ENCODE measurements at places on chromosomes 16 and 17.

GRCh38 chr17:48728232-48729231 lies at the start of gene HOXB13:
TSS of gene HOXB13 (minus strand) at chr17:48728750. CDS start at chr17:48728593, 157 bp downstream.
- peak; percentile 50 for DNase-seq

DNA sequence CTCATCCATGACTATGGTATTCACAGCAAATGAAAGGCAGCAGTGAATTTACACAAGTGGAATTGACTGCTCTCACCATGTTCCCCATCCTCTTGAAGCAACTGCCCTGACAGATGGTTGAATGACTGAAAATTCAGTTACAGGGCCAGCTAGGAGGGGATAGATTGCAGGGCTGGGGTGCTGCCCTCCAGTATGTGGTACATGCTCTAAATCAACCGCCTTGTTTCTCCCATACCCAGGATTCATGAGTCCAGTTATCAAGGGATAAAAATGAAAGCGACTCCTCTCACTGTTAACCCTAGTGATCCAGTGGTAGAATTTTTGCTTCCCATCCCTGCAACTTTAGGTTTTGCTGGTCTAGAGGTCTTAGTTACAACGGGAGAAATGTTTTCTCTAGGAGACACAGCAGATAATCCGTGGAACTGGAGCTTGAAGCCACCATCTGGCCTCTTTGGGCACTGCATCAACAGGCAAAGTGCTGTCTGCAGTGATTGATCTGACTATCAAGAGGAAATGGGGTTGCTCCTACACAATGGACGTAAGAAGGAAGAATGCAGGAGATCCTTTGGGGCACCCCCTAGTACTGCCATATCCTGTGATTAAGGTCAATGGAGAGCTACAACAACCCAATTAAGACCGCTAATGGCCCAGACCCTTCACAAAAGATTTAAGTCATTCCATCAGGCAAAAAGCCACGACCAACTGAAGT lies 32.0 kb downstream of the SCPEP1 start:
- peak; percentile 29 for DNase-seq

GRCh38 chr16:89821438-89822187 lies 5.2 kb upstream of the FANCA start:
- DNase-seq, result no peak

GRCh38 chr16:82034981-82035612 lies at the start of gene HSD17B2:
TSS of gene HSD17B2 (plus strand) at chr16:82035253. CDS start at chr16:82035425, 172 bp downstream.
- DNase-seq, result no peak

- DNase-seq, result no peak
Measured at GRCh38 chr17:14048169-14048568, 21.1 kb upstream of the COX10 start.

DNA sequence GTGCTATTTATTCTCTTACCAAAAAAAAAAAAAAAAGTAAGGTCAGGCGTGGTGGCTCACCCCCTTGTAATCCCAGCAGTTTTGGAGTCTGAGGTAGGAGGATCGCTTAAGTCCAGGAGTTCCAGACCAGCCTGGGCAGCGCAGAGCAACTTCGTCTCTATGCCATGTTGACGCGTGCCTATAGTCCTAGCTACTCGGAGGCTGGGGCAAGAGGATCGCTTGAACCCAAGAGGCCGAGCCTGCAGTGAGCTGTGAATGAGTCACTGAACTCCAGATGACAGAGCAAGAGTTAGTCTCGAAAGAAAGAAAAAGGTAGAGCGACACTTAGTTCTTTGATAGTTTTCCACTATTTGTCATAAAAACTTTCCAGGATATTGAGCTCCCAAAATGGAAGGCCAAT lies 1.4 kb upstream of the TENT4B start:
- DNase-seq, result no peak

GRCh38 chr17:29148790-29149430 lies 31.3 kb downstream of the MYO18A start:
- DNase-seq, result peak; percentile 92

DNA sequence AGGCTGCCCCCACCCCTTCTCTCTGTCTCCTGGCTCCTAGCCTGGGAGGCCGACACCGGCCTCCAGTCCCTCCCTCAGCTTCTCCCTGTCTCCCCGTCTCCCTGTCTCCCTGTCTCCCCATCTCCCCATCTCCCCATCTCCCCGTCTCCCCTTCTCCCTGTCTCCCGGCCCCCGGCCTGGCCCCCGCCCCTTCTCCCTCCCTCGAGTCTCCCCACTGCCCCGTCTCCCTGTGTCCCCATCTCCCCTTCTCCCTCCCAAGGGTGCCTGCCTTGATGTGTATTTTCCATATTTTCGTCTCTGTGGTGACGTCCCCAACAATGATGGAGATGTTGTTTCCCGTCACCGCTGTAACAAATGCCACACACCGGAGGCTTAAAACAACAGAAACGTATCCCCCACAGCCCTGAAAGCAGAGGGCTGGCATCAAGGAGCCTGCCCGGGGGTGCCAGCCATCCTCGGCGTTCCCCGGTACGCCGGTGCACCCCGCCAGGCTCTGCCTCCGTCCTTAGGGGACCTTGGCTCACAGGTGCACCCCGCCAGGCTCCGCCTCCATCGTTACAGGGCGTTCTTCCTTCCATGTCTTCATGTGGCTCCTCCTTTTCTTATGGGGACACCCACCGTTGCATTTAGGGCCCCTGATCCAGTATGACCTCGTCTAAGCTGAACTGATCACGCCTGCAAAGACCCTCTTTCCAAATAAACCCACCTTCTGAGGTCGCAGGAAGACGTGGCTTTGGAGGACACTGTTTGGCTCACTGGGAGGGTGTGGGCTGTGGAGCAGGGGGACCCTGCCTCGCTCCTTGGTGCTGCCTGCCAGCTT lies 151.6 kb downstream of the NPIPB11 start:
- DNase-seq, result no peak

DNA sequence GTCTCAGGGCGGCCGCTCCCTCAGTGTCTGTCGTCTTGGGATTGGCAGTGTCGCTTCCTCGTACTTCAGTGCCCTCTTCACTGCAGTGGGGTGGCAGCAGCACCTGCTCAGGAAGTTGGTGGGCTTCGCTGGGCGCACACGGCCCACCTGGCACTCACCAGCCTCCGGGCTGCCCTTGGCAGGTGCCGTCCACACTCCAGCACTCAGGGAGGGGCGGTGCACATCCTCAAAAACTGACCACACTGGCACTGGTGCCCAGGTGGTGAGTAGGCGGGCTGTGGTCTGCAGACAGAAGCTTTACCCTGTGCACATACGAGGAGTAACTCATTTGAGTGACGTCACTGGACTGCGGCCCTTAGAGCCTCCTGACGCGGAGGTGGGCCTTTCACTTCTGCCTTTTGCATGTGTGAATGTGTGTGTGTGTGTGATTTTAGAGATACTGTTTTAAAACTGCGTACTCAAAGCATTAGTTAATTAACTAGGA lies 94.6 kb downstream of the BANP start:
- no peak for DNase-seq

DNA sequence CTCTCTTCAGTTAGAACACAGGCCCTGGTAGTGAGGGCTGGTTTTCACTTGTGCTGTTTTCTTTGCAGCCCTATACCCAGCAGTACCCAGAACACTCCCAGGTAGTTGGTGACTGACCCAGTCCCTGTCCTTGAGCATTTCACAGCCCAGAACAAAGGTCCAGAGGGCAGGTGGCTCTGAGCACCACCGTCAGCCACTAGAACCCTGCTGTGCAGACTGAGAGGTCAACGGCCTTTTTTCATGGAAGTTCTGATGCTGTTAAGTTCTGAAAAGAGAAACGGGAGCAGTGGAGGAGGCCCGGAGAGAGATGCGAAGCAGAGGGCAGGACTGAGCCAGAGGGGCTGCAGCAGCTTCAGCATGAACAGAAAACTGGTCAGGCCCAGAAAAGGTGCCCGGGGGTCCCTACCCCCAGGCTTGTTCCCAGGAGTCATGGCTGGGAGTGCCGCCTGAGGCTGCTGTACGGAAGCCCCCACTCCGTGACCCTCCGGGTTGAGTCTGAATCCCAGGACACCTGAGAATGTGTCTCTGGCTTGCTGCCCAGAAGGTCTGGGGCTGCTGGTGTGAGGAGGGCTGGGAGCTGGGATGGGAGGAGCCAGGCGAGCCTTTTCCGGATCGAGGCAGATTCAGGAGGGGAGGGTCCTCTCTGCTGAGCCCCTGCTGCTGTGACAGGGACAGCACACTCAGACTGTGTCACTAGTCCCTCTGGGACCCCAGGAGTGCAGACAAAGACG lies 8.7 kb downstream of the ZNF276 start:
- no peak for DNase-seq

- DNase-seq, result no peak
Measured at GRCh38 chr16:56625943-56626654, 518 bp downstream of the MT1E start.

- DNase-seq, result no peak
Measured at GRCh38 chr16:31453255-31454204, 5.8 kb upstream of the ARMC5 start.

- DNase-seq, result no peak
Measured at GRCh38 chr16:88489163-88489741, 36.2 kb downstream of the ZFPM1 start.

DNA sequence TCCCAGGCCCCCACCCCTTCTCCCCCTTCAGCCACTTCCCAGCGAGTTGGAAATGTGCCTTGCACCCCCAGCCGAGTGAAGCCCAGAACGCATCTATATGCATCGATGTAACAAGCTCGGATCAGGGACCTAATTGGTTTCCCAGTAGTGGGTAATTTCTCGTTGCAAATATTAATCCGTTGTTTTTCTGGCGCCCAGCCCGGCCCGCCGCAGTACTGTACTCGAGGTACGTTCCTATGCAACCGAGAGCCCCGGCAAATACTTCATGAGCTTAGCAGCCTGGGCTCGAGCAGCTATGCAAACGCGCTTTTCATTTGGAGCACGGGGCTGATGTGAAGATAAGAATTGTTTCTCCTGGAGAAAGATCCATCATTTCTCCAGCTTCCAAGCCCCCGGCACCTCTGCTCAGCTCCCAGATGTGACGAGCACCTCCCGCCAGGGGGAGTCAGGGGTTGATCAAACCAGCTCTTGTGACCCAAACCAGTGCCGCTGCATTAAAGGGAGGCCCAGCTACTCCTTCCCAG lies 229.8 kb downstream of the KATNIP start:
- DNase-seq, result no peak

GRCh38 chr17:79831265-79832217 lies 7.7 kb downstream of the CBX4 start:
- DNase-seq, result no peak

- DNase-seq, result no peak
Measured at GRCh38 chr16:9279291-9280068, 188.0 kb downstream of the HAPSTR1 start.

GRCh38 chr17:78687944-78688343 lies 94.1 kb downstream of the CYTH1 start:
- no peak for DNase-seq
